ENCODE measurements at places on chromosomes 5 and 9.

DNA sequence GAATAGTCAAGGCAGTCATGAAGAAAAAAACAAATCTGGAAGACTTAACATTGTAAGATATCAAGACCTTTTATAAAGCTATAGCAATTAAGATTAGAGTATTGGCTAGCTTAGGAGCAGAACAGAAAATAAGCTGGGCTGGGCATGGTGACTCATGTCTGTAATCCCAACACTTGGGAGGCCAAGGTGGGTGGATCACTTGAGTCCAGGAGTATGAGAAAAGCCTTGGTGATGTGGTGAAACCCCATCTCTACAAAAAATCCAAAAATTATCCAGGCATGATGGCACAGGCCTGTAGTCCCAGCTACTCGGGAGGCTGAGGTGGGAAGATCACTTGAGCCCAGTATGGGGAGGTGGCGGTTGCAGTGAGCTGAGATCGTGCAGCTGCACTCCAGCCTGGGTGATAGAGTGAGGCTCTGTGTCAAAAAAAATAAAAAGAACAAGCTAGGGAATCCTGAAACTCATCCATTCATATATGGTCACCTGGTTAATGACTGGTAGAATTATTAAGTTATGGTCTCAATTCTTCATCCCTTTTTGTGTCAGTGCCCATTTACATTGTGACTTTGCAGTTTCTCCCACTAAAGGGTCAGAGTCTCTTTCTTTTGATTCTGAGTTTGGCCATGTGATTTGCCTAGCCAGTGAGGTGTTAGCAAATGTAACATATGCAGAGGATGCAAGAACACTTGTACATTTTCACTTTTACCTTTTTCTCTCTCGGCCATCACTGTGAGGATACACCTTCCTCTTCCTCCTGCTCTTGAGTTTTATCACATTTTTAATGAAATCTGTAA lies 144.6 kb upstream of the SGCD start:
- no peak for DNase-seq

DNA sequence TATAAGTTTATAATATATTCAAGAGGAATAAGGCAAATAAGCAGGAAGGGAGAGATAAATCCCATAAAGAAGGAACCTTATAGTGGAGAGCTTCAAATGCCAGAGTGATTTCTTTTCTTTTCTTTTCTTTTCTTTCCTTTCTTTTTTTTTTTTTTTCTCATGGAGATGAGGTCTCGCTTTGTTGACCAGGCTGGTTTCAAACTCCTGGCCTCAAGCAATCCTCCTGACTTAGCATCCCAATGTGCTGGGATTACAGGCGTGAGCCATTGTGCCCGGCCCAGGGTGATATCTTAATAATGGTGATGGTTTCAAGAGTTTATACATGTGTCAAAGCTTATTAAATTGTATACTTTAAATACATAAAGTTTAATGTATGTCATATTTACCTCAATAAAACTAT lies 19.6 kb upstream of the FOCAD start:
- DNase-seq, result no peak

GRCh38 chr9:94767331-94768072 lies 41.0 kb downstream of the AOPEP start:
- DNase-seq, result no peak

DNA sequence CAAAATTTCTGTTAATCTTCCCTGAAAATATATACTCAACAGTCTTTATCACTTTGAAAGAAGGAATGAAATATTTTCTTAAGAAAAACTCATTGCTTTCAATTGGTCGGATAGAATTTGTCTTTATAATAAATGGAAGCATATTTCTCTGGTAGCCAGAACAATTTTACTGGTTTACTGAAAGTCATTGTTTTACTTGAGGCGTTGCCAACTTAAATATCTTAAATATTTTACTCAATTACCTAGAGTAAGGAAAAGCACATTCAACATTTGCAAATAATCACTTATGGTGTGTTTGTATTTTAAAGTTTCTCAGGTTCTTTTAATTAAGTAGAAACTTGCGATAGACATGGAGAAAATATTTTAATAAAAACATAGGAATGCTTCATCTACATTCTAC lies 1181.7 kb downstream of the EFNA5 start:
- DNase-seq, result no peak

Data from femur (tissue), 1 donor.